ENCODE measurements at places on chromosomes 4 and X.

DNA sequence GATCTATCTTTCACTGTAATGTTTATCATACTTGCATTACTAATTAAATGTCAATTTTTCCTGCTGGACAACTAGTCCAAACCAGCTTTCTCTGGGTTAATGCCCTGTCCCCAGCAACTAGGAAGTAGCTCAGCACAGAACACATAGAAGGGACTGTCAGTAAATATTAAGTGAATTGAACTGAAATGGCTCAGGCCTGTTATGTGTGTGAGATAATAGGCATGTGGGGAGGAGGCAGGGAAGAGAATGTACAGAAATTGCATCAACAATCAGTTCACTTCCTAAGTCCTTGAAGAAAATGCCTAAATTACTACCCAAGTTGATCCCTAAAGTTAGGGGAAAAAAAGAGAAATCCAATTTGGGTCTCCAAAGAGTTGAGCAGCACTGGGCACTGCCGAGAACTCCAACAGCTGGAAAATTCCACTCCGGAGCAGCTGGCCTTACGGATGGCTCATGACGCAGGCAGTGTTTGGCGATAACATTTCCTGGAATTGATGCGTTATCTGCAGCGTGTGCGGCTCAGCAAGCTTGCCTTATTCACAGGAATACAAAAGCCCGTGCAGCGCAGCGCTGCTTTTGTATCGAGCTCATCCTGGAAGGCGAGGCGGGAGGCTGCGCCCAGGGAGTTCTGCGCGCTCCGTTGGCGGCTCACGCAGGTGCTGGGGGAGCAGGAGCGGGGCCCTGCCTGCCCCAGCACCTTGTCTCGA lies 297.3 kb upstream of the LCORL start:
- H3K27me3 ChIP-seq: peaks cover 13% of the 10 kb centered on the region
- DNase-seq: no peak
- H3K4me3 ChIP-seq: no peak overlapping the region
- no peaks in the 10 kb centered on the region for H3K36me3 ChIP-seq
- H3K4me1 ChIP-seq: no peaks in the 10 kb centered on the region

- no peaks in the 10 kb centered on the region for H3K4me1 ChIP-seq
- H3K27ac ChIP-seq: no peak within 1 kb of the TSS
- no peak within 1 kb of the TSS for H3K4me3 ChIP-seq
- DNase-seq: no peak
These were observed at the start of gene SRPX2 for GRCh38 chrX:100643956-100644860. Gene SRPX2 (plus strand): TSS chrX:100644199. CDS start chrX:100646323, 2,124 bp downstream.

- no peaks in the 10 kb centered on the region for H3K27me3 ChIP-seq
- H3K4me3 ChIP-seq: no peak overlapping the region
- H3K27ac ChIP-seq: no peak overlapping the region
- H3K36me3 ChIP-seq: no peaks in the 10 kb centered on the region
- no peaks in the 10 kb centered on the region for H3K4me1 ChIP-seq
- DNase-seq: no peak
These were observed 200.0 kb downstream of the IL1RAPL1 start for GRCh38 chrX:28787206-28787605.

- H3K36me3 ChIP-seq: no peaks in the 10 kb centered on the region
- H3K4me3 ChIP-seq: no peak overlapping the region
- H3K27ac ChIP-seq: no peak overlapping the region
These were observed 37.9 kb upstream of the NKAP start for GRCh38 chrX:119981286-119982070.

GRCh38 chrX:291411-291901 lies 10.3 kb downstream of the PLCXD1 start:
- DNase-seq: no peak
- H3K27ac ChIP-seq: no peak overlapping the region
- H3K27me3 ChIP-seq: no peaks in the 10 kb centered on the region

GRCh38 chrX:13990126-13990800 lies 39.4 kb downstream of the GEMIN8 start:
- no peak overlapping the region for H3K27ac ChIP-seq
- no peak overlapping the region for H3K4me3 ChIP-seq
- peaks cover 2% of the 10 kb centered on the region for H3K36me3 ChIP-seq
- no peak for DNase-seq
- H3K27me3 ChIP-seq: peaks cover 14% of the 10 kb centered on the region

GRCh38 chr4:74189331-74190043 lies 31.6 kb downstream of the MTHFD2L start:
- H3K4me3 ChIP-seq: no peak overlapping the region
- no peaks in the 10 kb centered on the region for H3K4me1 ChIP-seq
- no peaks in the 10 kb centered on the region for H3K27me3 ChIP-seq
- DNase-seq: no peak
- no peaks in the 10 kb centered on the region for H3K36me3 ChIP-seq

DNA sequence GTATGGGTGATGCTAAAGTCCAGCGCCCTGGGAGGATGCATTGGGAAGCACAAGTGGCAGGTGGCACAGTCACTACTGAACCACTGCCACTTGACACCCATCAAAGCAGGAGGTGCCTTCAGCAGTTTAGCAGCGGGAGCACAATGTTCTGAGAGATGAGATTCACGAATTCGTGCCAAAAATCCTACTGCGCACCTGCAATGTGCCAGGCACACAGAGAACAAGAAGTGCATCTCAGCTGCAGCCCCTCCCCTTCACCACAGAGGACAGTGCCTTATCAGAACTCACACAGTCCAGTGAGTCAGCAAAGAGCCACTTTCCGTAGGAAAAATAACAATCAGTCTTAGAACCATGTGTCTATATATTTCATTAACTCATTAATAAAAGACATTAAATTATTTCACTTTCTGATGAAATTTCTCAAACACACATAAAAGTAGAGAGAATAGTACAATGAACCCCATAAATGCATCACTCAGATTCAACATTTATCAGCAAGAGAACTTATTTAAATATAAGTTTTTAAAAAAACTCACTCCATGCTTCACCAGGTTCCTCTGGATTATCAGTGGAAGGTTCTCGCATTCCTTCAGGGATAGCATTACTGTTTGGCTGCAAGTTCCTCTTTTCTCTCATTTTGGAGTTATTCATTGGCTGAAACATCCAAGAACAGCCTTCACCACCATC lies 47.0 kb downstream of the BEND2 start:
- no peak overlapping the region for H3K4me3 ChIP-seq
- no peaks in the 10 kb centered on the region for H3K4me1 ChIP-seq
- no peaks in the 10 kb centered on the region for H3K36me3 ChIP-seq
- no peak for DNase-seq

GRCh38 chr4:173539986-173540385 lies 10.0 kb upstream of the HAND2 start:
- no peak for DNase-seq
- H3K4me1 ChIP-seq: peaks cover 6% of the 10 kb centered on the region

GRCh38 chr4:162475246-162475645 lies 311.4 kb upstream of the FSTL5 start:
- no peak overlapping the region for H3K4me3 ChIP-seq
- H3K36me3 ChIP-seq: no peaks in the 10 kb centered on the region
- H3K27me3 ChIP-seq: no peaks in the 10 kb centered on the region
- DNase-seq: no peak
- H3K4me1 ChIP-seq: no peaks in the 10 kb centered on the region

DNA sequence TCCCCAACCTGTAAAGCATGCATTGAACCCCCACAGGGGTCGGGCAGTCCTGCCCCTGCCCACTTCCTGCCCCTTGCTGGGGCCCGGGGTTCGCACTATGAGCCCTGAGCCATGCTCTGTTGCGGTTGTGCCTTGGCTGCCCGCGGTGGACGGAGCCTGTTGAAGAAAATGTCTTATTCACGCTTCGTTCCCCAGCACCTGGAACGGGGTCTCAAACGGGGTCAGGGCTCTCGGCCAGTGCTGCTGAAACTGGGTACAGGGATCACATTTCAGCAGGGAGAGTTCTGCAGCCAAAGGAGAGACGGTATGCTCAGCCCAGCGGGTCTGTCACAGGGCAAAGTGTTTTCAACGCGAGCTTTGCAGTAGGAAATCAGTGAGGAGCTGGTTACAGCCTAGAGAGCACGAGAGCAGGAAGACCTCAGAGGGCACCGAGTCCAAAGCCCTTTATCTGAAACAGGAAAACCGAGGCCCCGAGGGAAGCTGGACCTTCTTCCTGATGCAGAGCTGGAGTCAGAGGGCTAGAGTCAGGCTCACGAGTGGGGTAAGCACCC lies 46.3 kb upstream of the AFAP1 start:
- no peak for DNase-seq
- peaks cover 7% of the 10 kb centered on the region for H3K4me1 ChIP-seq
- H3K4me3 ChIP-seq: no peak overlapping the region
- no peak overlapping the region for H3K27ac ChIP-seq
- peaks cover 47% of the 10 kb centered on the region for H3K27me3 ChIP-seq
- peaks cover 12% of the 10 kb centered on the region for H3K36me3 ChIP-seq

GRCh38 chr4:186934244-186934643 lies 210.6 kb upstream of the FAT1 start:
- no peak overlapping the region for H3K4me3 ChIP-seq
- no peaks in the 10 kb centered on the region for H3K27me3 ChIP-seq
- DNase-seq: no peak
- no peaks in the 10 kb centered on the region for H3K36me3 ChIP-seq
- no peaks in the 10 kb centered on the region for H3K4me1 ChIP-seq

- H3K36me3 ChIP-seq: peaks cover 6% of the 10 kb centered on the region
- no peak overlapping the region for H3K4me3 ChIP-seq
- peaks cover 42% of the 10 kb centered on the region for H3K27me3 ChIP-seq
- H3K4me1 ChIP-seq: peaks cover 7% of the 10 kb centered on the region
- no peak overlapping the region for H3K27ac ChIP-seq
- DNase-seq: no peak
These were observed 23.3 kb downstream of the NKX3-2 start for GRCh38 chr4:13521047-13521446.

DNA sequence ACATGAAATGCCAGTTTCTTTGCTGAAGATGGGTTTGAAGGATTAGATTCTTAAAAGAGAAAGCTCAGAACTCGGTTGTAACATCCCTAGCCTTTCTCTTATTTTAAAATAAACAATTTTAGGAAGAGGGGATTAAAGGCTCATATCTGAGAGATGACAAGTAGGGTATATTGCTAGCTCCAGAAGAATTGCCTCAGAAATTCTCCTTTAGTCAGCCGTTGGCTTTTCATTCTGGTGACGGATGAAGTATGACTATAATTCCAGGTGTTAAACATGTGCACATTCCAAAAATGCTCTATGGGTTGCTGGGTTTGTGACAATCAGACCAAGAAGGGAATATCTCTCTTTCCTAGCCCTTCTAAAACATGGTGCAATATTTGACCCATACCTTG lies 17.8 kb downstream of the DKK2 start:
- H3K36me3 ChIP-seq: no peaks in the 10 kb centered on the region
- H3K27ac ChIP-seq: no peak overlapping the region
- no peaks in the 10 kb centered on the region for H3K27me3 ChIP-seq
- no peak overlapping the region for H3K4me3 ChIP-seq
- no peaks in the 10 kb centered on the region for H3K4me1 ChIP-seq

GRCh38 chr4:99356992-99357391 lies 4.4 kb upstream of the ADH1C start:
- H3K4me3 ChIP-seq: no peak overlapping the region
- no peak overlapping the region for H3K27ac ChIP-seq
- H3K36me3 ChIP-seq: no peaks in the 10 kb centered on the region
- DNase-seq: no peak

GRCh38 chr4:34534916-34535315 lies 1709.4 kb downstream of the ARAP2 start:
- H3K27me3 ChIP-seq: no peaks in the 10 kb centered on the region
- H3K4me1 ChIP-seq: no peaks in the 10 kb centered on the region
- H3K4me3 ChIP-seq: no peak overlapping the region
- H3K27ac ChIP-seq: no peak overlapping the region
- DNase-seq: no peak
- no peaks in the 10 kb centered on the region for H3K36me3 ChIP-seq

GRCh38 chr4:138698641-138699040 lies 316.9 kb upstream of the NOCT start:
- no peak for DNase-seq
- H3K4me1 ChIP-seq: no peaks in the 10 kb centered on the region
- H3K4me3 ChIP-seq: no peak overlapping the region
- H3K27me3 ChIP-seq: peaks cover 22% of the 10 kb centered on the region
- no peak overlapping the region for H3K27ac ChIP-seq

DNA sequence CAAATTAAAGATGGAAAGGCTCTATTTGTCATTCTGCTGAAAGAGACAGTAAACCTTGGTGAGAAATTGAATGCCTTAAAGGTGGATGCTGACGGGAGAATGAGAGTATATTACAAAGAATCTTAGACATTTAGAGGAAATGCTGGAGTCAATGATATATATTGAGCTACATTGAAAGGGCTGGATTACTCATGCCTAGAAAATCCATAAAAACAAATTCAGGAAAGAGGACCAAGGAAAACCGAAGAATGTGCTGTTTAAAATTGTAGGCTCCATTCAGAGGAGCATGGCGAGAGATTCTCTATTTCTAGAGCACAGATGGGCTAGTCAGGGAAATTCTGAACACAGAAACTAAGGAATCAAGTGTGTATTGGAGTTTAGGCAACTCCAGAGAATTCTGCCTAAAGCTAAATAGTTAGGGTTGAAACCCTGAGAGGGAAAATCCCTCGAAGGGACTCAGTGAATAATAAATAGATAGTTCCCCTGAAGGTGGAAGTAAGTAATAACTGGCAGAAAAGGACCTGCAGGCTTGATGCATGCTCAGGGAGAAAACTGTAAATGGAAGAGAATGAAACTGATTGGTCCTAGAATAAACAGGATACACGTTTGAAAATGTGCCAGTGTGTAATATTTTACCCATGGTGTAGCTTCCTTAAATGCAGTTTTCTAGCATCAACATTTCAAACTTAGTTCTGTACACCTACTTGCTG lies 1532.4 kb upstream of the TENM3 start:
- no peak overlapping the region for H3K27ac ChIP-seq
- no peaks in the 10 kb centered on the region for H3K4me1 ChIP-seq
- DNase-seq: no peak
- no peak overlapping the region for H3K4me3 ChIP-seq

- H3K4me3 ChIP-seq: no peak overlapping the region
- no peaks in the 10 kb centered on the region for H3K27me3 ChIP-seq
- no peak for DNase-seq
- H3K36me3 ChIP-seq: peaks cover 8% of the 10 kb centered on the region
These were observed 1.4 kb upstream of the MAGED1 start for GRCh38 chrX:51891821-51892551.

DNA sequence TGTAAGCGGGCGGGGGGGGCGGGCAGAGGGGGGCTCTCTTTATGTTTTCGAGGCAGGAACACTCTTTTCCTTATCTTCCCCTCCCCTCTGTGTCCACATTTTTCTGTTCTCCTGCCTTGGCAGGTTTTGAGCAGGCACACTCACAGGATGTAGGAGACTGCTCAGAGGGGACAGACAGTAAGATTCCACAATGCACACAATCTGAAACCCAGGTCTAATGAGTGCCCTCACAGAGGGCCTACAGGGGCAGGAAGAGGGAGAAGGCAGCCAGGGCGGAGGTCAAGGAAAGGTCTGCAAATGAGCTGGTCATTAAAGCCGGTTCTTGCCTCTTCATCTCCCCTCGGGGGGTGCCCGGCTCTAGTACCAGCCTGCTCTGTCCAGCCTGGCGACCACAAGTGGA lies 106.1 kb upstream of the ATP6AP2 start:
- peaks cover 43% of the 10 kb centered on the region for H3K27me3 ChIP-seq
- H3K4me1 ChIP-seq: peaks cover 31% of the 10 kb centered on the region
- no peak for DNase-seq
- no peak overlapping the region for H3K4me3 ChIP-seq
- H3K27ac ChIP-seq: no peak overlapping the region

- H3K27ac ChIP-seq: no peak overlapping the region
- H3K4me1 ChIP-seq: no peaks in the 10 kb centered on the region
- H3K36me3 ChIP-seq: no peaks in the 10 kb centered on the region
- no peak overlapping the region for H3K4me3 ChIP-seq
These were observed 56.3 kb downstream of the PTCHD1 start for GRCh38 chrX:23390979-23391378.
